NCI-H748 treated with DMSO at 0.1 percent for 48 hours (cell line): ENCODE measurements at places on chromosomes 5 and 9.

GRCh38 chr5:165876538-165876937 is 2371.1 kb downstream of the MAT2B start:
- DNase-seq: no peak

DNA sequence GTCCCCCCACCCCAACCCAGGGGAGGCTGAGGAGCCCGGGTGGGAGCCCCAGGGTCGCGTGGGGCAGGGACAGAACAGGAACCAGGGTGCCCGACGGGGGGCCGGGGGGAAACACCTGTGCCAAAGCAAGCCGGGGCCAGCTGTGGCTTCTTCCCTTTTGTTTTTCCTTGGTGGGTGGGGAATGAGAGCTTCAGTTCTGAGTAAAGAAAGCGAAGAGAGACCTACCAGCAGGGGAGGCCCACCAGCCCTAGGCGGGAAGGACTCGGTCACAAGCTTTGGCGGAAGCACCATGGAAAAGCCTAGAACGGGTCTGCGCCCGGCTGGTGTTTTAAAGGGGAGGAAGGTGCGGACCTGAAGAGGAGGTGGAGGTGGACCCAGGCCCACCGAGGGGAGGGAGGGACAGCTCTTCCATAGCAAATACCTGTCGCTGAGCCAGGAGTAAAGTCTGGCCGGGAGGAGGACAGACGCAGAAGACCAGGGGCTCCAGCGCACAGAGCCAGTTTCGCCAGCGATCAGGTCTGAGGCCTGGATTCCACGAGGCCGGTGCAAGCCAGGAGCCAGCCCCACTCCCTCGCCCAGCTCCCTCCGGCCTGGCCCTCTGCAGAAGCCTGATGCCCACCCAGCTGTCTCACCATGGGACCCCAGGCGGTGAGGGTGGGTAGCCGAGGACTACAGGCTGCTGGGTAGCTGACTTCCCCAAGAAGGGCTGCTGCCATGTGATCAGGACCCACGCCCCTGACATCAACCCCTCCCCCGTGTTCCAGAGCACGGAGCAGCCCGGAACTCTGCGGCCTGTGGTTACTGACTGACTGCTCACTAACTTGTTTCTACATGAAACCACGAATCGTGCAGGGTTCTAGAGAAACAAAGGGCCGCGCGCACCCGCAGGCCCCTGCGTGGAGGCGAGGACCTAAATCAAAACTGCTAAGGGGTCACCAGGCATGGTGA is 849 bp upstream of the MGAT1 start:
- DNase-seq: no peak

GRCh38 chr9:79000230-79001002 is 571.3 kb upstream of the TLE4 start:
- no peak for DNase-seq

DNA sequence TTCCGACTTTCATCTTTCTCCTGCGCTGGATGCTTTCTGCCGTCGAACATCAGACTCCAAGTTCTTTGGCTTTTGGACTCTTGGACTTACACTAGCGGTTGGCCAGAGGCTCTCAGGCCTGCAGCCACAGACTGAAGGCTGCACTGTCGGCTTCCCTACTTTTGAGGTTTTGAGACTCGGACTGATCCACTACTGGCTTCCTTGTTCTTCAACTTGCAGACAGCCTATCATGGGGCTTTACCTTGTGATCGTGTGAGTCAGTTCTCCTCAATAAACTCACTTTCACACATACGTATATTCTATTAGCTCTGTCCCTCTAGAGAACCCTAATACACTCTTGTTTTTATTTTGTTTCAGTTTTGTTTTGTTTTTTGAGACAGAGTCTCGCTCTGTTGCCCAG is 10.3 kb downstream of the FKBP15 start:
- no peak for DNase-seq

- DNase-seq: no peak
Observed at GRCh38 chr5:7882926-7883325, 14.0 kb downstream of the MTRR start.

DNA sequence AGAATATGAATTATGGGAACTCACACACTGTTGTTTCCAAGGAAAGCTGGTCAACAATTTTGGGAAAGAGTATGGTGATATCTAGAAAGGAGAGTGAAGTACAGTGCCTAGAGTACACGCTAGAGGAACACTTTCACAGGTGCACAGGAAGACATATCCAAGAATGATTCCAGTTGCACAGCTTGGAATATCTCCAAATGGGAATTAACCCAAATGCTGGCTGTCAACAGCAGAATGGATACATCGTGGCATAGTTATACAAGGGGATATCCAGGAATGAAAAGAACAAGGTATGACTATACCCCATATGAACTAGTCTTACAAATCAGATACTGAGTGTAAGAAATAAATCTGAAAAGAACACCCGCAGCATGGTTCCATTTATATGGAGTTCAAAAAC is 231.3 kb downstream of the FSTL4 start:
- no peak for DNase-seq

GRCh38 chr9:111195766-111196165 is 134.3 kb downstream of the OR2K2 start:
- no peak for DNase-seq

DNA sequence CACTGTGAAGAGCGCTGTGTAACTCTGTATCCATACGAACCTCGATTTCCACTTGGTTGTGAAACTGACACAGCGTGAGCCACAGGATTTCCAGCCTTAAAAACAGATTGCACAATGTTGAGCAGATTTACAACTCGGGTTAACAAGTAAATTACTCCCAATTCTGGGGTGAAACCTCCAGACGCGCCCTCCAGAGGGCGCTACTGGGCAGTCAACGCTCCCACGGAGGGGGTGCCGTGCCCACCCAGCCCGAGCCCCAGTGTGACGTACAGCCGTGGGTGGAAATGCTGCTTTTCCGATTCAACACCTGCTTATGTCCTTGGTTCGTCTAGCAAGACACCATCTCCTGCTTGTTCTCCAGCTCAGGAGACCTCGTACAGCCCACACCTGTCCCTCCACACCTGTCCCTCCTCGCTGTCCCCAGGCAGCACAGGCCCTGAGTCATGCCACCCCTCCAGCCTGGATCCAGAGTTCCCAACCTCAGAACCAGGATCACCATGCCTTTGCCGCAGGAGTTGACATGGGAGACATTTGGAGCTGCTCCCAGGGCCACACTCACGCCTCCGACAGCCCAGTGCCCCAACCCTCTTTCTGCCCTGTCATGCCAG is 34.4 kb upstream of the SLC6A3 start:
- no peak for DNase-seq
